ENCODE measurements at places on chromosomes 12 and 14.

DNA sequence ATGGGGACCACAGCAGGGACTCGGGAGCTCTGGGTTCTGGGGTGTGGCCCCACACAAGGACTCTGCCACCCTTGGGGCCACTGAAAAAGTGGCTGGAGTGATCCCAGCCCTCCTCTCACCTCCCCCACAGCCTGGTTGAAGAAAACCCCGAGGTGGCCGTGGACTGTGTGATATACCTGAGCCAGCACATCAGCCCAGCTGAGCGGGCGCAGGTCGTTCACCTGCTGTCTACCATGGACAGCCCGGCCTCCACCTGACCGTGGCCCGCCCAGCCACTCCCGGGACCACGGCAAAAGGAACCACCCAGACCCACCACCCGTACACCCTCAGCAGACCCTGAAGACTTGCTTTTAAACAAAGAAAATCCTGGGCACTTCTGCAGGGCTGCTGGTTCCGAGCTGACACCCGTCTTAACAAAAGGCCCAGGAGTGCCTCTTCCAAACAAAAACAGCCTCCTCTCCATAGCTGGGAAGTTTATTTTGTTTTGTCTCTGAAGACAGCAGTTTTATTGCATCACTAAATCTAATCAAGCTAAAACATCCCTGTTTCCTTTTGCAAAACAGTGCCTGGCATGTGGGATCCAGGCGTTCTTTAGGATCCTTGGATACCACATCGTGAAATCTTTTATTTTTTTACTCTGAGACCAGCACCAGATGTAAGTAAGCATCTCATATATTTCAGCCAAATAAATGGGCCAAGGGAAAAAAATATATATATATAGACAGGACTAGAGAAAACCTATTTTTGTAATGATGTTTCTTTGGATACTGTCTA, 42.8 kb downstream of the FOXN4 start:
- no peak for DNase-seq

DNA sequence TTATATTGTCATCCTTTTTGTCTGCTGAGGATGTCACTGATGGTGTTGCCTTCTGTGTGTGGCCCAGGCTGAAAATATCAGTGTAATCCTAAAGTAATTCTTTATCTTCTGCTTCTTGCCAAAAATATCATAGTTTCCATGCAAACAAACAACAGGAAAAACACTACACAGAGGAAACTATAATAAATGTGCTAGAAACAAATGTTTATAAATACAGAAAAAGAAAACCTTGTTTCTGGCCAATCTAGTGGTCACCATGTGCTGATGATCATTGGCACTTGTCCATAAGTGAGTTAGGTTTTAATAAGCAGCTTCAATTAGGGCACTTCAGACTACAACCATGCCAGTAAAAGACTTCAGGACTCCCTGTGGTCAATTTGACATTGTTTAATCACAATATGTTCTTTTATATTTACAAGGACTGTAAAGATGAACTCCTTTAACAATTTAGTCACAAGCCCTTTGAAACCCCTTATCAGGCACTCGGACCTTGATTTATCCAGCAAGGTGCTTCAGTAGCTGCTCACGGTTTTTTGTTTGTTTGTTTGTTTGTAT, 124.8 kb downstream of the TMTC3 start:
- no peak for DNase-seq

DNA sequence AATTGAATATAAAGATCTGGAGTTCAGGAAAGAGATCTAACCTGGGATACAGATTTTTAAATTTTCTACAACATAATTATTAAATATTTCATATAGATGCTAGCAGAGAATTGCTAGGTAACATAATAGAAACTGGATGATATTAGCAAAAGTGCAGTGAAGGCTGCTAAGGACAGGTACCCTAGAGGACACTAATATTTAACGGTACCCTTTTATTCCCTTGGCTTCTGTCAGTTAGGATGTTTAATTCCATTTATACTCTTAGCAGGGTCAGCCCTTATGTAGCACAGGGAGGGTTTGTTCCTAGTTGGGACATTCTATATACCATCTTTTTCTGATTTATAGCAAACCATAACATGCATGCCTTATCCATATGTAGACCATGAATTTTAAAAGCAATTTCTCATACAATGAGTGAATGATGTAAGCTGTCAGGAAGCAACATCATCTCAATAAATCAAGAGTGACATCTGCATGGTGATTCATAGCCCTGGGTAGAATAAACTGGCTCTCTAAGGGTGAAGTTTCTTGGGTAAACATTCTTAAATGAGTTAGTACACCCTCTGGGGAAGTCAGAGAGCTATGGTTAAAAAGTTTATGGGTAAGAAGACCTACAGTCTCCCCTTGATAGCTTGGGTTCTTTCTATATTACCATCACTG, 404.4 kb upstream of the MGAT4C start:
- no peak for DNase-seq

GRCh38 chr14:76995279-76996035, 33.1 kb downstream of the IRF2BPL start:
- DNase-seq = no peak

DNA sequence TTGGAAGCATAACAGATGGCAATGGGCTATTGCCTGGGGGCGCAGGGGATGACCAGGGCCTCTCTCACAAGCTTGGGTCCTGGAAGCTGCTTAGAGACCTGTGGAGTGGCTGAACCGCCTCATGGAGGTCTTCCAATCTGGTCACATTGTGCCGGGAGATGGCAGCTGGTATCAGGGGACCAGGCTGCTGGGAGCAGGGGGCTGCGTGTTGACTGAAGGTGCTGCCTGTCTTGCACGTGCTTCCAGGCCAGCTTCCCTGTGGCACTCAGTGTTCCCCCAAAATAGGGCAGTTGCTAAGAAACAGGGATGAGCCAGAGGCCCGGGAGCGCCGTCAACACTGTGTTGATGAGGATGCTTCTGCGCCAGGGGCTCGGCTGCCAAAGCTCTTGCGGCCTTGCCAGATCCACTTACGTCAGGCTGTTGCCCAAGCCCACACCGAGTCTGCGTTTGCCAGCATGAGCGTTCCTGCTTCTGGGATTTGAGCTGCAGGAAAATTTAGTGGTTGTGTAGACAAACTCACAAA, 39.8 kb downstream of the ELK3 start:
- DNase-seq = no peak

DNA sequence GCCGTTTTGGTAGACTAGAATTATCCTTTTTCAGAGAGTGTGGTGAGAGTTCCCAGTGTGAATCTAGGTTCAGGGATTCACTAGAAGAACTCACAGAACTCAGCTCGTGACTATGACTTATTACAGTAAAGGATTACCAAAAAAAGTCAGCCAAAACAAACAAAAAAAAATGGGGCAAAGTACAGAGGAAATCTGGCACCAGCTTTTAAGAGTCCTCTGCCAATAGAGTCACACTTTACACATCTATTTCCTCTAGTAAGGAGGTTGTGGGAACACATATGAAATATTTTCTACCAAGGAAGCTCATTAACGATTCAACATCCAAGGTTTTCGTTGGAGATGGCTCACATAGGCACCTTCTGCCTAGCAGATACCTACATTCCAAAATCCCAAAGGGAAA, 28.2 kb downstream of the TSPAN19 start:
- DNase-seq = no peak

DNA sequence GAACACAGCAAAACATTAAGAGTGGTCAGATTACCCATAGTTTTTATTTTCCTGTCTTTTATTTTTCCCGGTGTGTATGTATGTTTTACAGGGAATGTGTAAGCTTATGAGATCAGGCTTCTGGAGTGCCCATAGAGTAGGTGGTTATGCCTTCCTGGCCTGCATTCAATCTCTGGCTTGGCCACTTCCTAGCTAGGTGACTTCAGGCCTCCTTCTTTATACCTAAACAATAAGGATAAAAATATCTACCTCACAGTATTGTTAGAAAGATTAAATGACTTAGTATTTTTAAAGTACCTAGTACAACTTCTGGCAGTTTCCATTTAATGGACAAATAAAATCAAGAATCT, 42.4 kb downstream of the ITPR2 start:
- no peak for DNase-seq

DNA sequence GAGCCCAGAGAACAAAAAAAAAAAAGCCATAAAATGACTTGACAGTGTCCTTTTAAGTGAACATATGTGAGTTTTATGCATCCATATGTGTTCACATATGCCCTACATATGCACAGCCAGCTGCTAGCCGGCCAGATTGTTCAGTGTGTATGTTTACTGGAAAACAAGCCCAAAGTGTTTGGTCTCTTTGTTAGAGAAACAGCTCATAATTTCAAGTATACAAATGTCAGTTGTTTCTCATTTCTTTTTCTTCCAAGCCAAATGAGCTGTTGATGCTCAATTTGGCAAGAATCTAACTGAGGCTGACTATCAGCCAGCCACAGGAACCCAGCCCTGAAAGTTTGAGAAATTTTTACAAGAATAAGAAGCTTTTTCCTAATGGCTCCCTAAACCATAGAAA, 60.8 kb upstream of the TSPAN8 start:
- no peak for DNase-seq

GRCh38 chr14:67620217-67620785, 581 bp downstream of the ARG2 start:
- DNase-seq = no peak

GRCh38 chr14:91378930-91379578, 38.6 kb downstream of the CCDC88C start:
- DNase-seq = no peak

DNA sequence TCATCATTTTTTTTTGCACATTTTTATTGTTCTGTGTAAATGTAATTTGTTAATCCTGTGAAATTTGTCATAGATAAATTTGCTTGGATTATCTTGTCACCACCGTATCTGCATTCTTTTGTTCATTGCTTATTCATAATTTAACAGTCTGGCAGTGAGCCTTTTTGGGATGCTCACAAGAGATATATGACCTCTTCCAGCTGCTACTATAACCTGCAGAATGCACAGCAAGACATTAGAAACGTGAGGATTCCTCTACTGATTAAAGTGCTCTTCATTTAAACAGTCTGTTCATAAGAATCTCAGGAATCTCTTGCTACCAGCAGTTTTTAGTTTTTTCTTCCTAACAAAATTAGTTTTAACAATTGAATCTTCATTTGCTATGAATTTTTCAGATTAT, 9.1 kb downstream of the NPAS3 start:
- DNase-seq = no peak

DNA sequence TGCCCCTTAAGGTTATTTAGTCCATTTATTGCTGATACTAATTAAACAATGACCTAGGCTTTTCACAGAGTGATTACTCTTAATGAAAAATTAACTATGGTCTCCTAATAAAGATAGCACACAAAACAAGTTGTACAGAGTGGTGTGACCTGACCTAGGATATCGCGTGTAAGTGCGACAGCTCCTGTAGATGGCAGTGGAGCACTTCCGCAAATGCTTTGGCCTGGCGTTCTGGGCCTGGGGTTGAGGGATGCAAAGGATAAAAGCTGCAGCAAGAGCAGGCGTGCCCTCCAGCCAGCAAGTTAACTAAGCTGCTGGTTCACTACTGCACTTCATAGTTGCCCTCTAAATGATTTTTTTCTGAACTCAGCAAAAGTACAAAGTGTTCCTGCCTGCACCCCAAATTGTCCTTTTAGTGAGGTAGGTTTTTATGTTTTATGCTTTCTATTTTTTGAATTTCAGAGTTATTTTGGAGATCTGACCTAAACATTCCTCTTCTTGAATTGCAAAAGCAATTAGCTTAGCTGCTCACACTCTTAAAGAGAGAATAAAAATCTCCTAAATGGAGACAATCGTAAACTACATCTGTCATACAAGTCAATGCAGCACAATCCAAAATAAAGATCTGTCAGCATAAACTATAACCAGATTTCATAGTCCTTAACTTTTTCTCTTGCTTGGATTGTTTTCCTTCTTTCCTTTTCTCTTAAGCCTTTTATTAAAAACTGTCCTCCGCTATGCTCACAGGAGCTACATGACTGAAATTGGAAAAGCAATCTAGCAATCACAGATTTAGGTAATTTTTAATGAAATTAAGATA, 379.6 kb downstream of the LRIG3 start:
- DNase-seq = no peak

GRCh38 chr14:61145034-61145902, 135.9 kb downstream of the TMEM30B start:
- DNase-seq = no peak

DNA sequence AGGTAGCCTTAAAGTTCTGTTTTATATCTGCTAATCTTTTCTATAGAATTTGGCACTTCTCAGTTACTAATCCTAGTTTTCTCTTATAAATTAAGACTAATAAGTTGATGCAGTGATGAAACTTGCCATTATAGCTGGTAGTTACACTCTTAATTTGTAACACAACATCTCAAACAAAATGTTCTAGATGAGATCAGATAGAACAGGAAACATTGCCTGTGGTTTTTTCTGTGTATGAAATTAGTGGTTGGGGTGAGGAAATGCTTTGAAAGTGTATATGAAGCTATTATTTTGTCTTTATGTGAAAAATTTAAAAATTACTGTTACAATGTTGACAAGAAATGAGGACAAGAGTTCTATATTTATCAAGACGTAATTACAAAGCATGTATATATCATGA, 91.9 kb downstream of the PCNX1 start:
- no peak for DNase-seq

- no peak for DNase-seq
These were observed 175.8 kb downstream of the SLC2A13 start for GRCh38 chr12:39930101-39930500.

DNA sequence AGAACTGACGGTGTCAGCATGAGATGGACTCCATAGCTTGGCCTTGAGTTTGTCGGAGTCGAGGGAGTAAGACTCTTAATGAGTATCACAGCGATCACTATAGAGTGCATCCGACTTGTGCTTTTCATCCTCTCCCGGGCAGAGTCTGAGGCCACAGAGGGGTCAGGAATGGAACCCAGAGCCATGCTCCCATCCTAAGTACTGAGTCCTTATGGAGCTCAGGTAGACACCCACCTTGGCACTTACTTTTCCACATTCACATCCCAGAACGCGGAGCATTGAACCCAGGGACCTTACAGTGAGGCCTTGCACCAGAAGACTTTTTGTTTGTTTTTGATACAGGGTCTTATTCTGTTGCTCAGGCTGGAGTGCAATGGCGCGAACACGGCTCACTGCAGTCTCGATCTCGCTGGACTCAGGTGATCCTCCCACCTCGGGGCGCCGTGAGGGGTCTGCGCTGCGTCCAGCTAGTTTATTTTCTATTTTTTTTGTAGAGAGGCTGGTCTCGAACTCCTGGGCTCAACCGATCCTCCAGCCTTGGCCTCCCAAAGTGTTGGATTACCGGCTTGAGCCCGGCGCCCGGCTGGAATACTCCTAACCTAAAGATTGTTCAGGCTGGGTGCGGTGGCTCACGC, 719 bp upstream of the SRSF9 start:
- DNase-seq = no peak

DNA sequence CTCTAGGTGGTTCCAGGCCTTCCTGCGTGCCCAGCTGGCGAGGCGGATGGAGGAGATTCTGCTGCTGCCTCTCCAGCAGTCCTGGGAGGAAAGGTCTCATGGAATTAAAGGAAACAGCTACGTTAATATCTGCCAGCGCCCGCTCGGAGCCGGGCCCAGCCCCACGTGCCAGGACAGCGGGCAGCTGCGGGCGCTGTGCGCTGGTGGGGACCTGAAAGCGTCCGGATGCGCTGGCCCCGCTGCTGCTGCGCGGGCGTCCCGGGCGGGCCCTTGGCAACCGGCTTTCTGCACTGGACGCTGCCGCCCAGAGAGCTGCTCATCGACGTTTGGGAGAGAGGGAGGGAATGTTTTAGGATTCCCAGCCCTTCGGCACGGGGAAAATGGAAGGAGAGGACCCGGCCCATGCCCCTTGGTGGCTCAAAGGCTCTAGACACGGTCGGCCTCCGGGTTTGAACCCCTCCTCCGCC, 8.6 kb upstream of the DYNC1H1 start:
- DNase-seq = no peak

- no peak for DNase-seq
These were observed 246.7 kb downstream of the DACT1 start for GRCh38 chr14:58884442-58884841.

GRCh38 chr14:59344016-59344415, 121.2 kb downstream of the GPR135 start:
- no peak for DNase-seq

Measured in stimulated activated CD4-positive, alpha-beta T cell treated with anti-CD3 and anti-CD28 coated beads, Interleukin-1b, Interleukin-23, amount 100 ng/mL, for 1 hour (primary cell).